ENCODE measurements at places on chromosomes 6 and 20.

DNA sequence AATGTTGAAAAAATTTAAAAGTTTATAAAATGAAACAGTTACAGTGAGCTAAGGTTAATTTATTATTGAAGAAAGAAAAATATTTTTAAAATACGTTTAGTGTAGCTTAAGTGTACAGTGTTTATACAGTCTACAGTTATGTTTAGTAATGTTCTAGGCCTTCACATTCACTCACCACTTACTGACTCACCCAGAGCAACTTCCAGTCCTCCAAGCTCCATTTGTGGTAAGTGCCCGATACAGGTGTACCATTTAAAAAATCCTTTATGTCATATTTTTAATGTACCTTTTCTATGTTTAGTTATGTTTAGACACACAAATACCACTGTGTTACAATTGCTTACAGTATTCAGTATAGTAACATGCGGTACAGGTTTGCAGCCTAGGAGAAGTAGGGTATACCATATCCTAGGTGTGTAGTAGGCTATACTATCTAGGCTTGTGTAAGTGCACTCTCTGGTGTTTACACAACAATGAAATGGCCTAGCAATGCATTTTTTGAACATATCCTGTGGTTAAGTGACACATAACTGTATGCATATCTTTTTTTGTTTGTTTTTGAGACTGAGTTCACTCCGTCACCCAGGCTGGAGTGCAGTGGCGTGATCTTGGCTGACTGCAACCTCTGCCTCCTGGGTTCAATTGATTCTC is 26.3 kb downstream of the FLRT3 start:
- no peak for DNase-seq

GRCh38 chr6:143298071-143298470 is 152.4 kb downstream of the ADAT2 start:
- no peak for DNase-seq

GRCh38 chr6:82866446-82866845 is 199.2 kb downstream of the UBE3D start:
- no peak for DNase-seq

GRCh38 chr6:168116975-168117899 is 38.2 kb upstream of the FRMD1 start:
- no peak for DNase-seq

DNA sequence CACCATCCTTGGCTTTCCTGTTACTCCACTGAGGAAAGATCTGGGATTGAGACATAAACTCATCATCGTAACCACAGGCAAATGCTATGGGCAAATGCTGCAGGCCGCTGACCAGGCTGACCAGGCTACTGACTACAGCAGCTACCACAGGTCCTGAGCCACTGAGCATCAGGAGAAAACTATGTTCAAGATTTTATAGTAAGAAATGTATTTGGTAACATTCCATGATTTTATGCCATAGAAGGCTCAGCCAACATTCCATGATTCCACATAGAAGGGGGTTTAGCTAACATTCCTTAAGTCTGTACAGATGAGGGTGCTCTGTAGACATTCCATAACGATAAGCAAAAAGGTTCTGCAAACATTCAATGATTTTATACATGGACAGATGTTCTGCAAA is 16.1 kb upstream of the B4GALT5 start:
- no peak for DNase-seq

GRCh38 chr6:87701344-87701675 is 723 bp downstream of the AKIRIN2 start:
- DNase-seq: no peak

DNA sequence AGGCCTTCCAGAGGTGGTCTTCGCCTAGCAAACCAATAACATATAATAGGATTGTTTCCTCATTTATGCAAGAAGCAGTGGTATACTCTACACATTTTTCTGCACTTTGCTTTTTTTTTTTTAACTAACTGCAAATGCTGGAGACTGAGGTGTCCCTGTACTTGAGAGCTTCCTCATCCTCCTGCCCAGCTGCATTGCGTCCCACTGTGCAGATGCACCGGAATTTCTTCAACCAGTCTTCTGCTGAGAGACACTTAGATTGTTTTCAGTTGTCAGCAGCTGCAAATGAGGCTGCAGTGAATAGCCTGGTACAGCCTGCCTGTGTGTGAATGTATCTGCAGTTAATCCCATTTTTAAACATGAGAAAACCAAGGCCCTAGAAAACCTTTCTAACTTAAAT is 11.5 kb downstream of the FGD2 start:
- no peak for DNase-seq

DNA sequence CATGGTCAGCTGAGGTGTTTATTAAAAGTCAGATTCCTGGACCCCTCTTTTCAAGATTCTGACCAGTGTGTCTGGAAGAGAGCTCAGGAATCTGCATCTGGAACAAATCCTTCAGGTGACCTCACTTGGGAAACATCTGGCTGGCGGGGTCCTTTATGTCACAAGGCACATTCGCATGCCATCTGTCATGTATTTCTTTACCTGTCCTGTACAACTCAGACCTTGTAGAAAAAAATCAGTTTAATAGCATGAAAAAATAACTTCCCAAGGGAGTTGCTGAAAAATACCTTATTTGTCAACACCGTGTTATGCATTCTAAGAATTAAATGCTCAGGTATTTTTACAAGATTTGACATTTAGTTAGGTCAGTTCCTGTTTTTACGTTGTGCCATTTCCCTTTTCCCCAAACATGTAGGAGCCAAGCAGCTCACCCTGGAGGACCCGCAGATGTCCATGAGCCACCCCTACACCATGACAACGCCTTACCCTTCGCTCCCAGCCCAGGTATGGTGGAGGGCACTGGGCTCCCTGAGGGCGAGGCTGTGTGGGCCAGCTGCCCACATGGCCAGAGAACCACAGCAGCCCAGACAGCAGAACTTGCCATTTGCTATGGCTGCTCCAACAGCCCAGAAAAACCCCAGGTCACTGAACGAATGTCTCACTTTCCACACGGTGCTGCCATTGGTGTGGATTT is 4.0 kb downstream of the IRF4 start:
- DNase-seq: no peak

- no peak for DNase-seq
Measured at GRCh38 chr6:49339096-49339495, 124.0 kb downstream of the MMUT start.

DNA sequence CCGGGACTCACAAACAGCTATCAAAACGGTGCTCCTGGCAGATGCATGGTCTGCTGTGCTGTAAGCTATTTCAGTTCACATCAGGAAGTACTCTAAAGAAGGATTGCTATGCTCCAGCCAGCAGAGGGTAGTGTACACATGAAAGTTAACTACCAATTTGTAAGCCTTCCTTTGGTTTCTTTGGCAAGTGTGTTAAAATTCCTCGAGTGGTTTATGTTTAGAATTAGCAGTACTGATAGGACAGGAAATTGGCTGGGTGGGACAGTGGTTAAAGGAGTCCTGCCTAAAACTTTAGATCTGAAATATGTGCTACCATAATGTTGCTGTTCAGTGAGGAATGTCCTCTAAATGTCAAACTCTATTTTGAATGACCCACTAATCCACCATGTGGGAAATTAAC is 47.4 kb downstream of the TRMT11 start:
- DNase-seq: no peak

GRCh38 chr6:5726976-5727718 is 279.6 kb downstream of the NRN1 start:
- DNase-seq: no peak

- no peak for DNase-seq
Measured at GRCh38 chr6:165404296-165404695, 94.9 kb upstream of the C6orf118 start.

- DNase-seq: no peak
Measured at GRCh38 chr20:42441864-42442331, 747.8 kb downstream of the PTPRT start.

DNA sequence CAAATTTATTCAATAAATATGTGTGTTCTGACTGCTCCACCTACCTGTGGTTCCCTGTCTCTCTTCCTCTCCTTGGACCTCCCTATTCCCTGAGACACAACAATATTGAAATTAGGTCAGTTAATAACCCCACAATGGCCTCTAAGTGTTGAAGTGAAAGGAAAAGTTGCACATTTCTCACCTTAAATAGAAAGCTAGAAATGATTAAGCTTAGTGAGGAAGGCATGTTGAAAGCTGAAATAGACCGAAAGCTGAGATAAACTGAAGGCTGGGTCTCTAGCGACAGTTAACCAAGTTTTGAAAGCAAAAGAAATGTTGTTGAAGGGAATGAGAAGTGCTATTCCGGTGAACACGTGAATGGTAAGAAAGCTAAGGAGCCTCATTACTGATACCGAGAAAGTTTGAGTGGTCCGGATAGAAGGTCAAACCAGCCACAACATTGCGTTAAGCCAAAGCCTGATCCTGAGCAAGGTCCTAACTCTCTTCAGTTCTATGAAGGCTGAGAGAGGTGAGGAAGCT is 34.1 kb downstream of the UST start:
- DNase-seq: no peak

DNA sequence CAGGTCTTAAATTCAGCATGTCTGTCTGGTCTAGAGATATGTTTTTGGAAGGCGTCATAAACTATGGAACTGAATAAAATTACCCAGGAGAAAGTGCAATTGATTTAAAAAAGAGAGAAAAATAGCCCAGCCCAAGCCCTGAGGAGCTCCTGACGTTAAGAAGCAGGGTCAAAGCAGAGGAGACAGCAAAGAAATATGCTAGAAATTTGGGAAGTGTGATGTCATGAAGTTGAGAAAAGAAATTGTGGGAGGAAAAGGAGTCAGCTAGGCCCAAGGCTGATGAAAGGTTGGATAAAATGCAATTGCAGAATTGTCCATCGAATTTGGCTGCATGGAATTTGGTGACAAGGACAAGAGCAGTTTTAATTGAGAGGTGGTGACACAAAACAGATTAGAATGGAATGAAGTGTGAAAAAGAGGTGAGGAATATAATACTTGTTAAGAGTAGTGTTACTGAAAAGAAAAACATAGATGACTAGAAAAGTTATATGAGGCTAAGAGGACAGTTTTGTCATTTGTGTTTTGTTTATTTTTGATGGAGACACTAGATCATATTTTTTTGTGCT is 381.6 kb downstream of the LAMA2 start:
- DNase-seq: no peak

GRCh38 chr6:161117308-161117707 is 125.7 kb downstream of the MAP3K4 start:
- no peak for DNase-seq

- DNase-seq: no peak
Measured at GRCh38 chr6:144294016-144294415, 8.9 kb downstream of the UTRN start.

DNA sequence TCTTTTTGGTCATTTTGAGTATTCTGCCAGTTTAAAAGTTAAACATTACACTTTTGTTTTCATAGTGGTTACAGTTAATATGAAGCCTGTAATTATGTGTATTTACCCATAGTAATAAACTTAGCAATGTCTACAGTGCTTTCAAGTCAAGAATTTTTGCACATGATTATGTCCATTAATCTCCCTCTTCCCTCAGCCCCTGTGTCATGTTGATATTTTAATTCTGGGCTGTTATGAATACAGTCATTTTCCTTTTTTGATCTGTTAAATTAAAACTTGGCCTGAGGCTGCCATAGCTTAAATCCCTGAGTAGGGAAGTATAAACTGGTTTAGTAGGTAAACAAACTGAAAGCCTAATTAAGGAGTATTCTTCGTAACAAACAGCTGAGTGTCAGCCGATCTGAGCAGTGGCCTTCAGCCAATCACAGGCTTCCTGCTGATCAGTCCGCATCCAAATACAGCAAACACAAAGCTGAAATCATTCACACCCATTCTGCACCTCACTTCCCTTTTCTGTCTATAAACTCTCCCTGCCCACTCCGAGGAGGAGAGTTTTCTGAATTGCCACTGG is 9.5 kb upstream of the SFT2D1 start:
- DNase-seq: peak; percentile 92

DNA sequence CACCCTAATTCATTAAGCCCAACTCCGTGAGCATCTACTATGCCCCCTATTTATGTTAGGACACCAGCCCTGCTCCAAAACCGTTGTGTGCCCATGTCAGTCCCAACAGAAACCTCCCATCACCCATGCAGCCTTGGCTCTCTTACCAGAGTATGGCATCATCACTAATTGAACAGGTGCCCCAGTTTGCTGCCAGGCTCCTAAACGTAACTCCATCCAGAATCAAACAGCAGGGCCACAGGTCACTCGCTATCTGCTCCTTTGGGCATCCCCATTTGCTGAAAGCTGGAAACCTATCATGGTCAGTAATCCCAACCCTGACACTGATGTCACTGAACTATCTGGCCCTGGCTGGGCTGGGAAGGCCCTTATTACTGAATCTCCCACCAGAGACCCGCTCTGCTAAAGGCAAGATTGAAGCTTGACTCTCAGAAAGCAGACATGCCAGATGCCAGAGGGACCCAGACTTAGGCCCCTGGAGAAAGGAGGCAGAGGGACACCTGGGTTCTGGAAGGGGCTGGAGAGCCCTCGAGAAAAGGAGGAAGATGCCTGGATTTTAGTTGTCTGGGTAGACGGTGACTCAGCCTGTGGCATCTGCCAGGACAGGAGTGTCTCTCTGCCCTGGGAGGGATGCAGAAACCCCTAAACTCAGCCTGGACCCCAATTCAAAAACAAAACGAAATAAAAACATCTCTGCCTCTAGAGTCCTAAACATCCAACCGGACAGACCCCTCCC is 14.0 kb downstream of the MUCL3 start:
- DNase-seq: no peak

DNA sequence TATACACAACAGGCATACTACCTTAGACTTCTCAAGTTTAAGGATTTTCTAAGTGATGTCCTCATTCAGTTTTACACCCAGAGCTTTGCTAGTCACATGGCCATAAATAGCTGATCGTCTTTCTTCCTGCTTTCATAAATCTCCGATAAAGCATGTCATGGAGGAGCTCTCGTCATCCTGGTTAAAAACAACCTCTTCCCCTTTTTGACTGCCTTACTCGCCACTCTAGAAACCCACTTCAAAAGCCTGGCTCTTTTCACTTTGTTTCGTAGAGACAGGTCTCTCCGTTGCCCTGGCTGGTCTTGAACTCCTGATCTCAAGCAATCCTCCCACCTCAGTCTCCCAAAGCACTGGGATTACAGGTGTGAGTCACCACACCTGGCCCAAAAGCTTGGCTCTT is 67.0 kb upstream of the SMIM29 start:
- DNase-seq: no peak

DNA sequence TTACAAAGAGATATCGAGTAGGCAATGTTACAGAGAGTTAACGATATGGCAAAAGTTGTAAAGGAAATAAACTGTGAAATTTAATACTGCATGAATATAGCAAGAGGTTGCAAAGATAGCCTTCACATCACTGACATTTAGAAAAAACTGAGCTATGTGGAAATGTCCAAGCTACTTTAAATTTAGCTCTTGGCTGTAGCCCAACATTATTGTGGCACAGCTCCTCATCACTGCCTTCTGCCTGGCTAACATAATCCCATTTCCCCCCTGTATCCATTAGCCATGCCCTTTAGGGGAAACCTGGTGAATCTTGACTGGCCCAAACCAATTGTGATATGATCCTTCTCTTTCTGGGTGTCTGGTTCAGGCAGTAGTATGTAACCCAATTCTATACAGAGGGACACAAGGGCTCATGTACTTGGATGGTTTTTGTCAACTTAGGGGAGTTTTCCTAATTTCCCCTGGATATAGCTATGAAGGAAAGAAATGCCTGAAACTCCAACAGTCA is 115.4 kb downstream of the PFDN4 start:
- DNase-seq: no peak
